ENCODE measurements at places on chromosomes 6 and 20.

- DNase-seq = no peak
Measured at GRCh38 chr6:135932651-135933050, 81.2 kb downstream of the PDE7B start.

DNA sequence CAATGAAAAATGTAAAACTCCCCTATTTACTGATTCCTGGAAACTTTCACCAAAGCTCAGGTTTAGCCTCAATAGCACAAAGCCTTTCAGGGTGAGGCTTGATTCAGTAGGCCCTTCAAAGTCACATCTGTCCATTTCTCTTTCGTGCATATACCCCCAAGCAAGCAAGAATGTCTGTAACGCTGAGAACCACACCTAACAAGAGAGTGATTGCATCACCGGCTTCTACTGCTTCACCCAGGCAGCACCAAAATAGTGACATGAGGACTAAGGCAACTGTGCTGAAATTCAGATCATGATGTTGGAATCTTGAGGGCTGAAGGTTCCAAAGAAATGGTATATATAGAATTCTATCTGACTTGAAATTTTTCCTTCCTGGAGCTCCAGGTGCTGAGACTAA is 26.1 kb downstream of the CGA start:
- no peak for DNase-seq

DNA sequence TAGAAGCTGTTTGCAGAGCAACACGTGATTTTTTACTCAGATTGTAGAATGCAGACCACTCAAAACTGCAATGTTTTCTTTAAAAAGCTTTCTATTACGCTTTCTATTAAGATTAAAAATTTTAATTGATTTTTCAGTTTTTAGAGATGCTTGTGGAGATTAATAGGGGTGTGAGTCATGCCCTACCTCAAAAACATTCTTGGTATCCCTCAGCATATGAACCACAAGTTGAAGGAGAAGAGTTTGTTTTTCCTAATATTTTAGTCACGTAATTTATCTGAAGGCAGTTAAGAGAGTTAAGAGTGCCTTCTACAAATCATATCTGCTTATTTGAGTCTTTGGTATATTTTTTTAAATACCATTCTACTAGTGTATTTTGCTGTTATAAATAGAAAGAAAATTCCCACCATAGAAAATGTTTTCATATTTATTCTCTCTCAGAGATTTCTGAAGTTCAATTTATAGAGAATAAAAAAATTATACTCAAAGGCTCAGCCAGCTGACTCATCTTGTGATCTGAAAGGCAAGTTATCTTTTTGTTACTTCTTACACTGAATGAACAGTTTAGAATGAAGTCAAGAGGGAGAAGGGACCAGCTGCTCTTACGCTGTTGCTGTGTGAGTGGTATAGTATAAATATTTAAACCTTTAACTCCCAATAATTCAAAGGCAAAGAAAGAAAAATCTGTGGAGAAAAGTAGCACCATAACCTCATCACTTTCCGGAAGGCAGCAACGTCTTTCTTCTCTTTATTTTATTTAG is 7.6 kb downstream of the RIPOR2 start:
- DNase-seq = no peak

DNA sequence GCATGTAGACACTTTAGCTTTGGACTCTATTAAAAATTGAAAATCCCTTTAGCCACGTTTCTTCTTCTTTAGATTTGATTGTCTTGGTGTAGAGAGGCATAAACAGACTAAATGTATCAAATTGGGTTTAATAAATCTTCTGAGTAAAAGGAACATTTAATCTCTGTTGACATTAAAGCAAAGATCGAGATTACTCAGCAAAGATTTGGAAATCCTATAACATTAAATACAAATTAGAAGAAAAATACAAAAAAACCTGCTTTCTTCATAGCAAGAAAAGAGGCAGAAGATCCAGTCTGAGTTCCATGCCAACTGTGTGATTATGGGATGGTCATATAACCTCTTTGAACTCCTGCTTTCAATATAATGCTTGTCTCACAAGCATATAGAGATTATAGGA is 172.3 kb downstream of the GJA1 start:
- no peak for DNase-seq

DNA sequence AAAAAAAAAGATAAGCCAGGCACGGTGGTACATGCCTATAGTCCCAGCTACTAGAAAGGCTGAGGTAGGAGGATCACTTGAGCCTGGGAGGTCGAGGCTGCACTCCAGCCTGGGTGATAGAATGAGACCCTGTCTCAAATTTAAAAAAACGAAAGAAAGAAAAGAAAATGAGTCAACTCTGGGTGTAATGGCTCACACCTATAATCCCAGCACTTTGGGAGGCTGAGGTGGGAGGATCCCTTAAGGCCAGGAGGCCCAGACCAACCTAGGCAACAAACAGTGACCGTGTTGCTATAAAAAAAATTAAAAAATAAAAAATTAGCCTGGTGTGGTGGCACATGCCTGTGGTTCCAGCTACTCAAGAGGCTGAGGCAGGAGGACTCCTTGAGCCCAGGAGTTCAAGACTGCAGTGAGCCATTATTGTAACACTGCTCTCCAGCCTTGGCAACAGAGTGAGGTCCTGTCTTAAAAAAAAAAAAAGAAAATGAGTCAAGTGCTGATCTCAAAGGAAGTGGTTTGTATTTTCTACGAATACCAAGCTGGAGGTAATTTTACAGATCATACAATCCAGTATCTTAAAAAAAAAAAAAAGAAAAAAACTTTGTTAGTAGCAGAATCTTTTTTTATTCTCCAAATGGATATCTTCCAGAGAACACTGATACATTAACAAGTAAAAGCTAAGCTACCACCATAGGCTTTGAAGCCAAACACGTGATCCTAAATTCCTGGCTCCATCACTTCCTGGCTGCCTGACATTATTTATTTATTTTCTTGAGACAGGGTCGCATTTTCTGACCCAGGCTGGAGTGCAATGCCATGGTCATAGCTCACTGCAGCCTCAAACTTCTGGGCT is 5.7 kb downstream of the COMMD7 start:
- no peak for DNase-seq

DNA sequence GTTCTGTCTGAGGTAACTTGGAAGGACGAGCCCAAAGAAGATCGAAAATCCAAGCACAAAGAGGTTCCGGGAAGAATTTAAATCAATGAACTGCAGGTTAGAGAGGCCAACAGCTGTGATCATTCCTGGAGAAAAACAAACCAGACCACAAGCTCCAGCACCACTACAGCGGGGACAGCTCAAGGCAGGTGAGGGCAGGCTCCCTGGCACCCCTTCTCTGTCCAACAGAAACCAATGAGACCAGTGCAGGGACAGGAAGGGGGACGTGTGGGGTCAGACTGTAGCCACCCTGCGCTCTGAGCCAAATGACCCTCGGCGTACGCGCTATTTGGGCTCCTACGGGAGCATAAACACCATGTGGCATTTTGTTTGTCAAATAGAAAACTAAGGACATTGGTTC is 139.3 kb downstream of the SLC23A2 start:
- no peak for DNase-seq

DNA sequence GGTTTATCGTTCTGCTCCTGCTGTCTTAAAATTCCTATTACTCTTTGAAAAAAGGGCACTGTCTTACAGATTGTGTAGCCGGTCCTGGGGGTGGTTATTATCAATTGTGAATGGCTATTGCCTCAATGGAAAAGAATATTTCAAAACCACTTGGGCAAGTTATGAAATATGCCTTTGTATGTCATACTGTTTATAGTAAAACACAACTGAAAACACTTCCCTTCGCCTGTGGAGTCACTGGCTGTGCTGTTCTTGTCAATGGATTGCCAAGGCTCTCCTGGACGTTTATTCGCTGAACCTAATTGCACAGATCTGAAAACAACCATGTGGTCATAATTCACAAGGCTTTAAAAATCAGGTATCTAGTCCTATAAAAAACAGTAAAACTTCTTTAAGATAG is 47.8 kb upstream of the TAGAP start:
- DNase-seq = no peak

GRCh38 chr20:53434662-53435061 is 159.0 kb downstream of the ZNF217 start:
- no peak for DNase-seq

DNA sequence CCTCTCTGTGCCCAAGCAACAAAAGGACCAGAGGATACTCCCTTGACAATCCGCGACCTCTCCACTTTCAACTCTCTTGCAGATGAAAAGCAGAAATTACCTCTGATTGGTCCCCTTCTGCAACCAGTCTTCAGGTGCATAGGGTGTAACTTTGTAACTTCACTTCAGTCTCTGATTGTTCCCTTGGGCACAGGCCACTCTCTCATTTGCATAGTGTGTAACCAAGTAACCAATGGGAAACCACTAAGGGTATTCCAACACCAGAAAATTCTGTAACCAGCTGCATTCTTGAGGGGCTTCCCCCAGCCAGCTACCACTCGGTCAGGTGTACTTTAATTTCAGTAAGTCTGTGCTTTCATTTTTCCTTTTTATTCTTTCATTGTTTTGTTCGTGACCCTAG is 4.4 kb upstream of the RAET1L start:
- no peak for DNase-seq

DNA sequence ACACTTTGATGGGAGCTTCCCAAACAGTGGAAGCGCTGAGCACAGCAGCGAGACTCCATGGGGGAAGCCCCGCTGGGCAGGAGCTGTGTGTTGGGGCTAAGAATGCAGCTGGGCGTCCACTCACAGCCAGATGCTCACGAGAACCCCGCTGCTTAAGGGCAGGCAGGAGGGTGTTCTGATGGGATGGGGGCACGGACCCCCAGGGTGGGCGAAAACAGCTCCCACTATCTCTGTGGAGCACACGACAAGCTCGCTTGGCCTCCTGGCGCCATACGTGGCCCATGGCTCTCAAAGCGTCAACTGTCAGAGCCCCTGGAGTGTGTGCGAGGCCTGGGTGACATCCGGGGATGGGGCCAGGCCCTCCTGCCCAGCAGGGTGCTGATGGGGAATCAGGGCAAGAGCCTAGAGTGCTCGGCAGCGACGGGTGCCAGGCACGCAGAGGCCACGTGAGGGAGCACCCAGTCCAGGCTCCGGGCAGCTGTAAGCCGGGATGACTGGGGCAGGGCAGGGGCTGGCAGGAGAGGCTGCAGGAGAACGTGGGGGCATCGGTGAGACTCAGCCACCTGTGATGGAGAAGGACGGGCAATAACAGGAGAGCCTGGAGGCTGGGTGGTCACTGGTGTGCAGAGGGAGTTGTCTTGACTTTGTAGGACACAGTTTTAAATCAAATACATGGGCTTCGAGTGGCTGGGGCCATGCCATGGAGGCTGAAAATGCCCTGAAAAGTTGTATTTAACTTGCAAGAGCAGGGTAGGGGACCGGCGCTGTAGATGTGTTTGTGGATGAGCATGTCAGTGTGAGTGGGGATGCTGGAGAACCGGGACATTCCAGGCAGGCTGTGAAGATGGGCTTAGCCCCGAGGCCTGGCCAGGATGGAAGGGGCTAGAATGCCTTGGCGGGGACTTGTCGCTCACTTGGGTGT is 27.3 kb downstream of the PYGB start:
- no peak for DNase-seq

GRCh38 chr20:38674092-38674764 is 50.1 kb upstream of the SLC32A1 start:
- DNase-seq = no peak

GRCh38 chr6:111898452-111898851 is 25.2 kb upstream of the FYN start:
- DNase-seq = no peak

GRCh38 chr6:30836957-30837356 is 47.4 kb upstream of the DDR1 start:
- DNase-seq = no peak

- DNase-seq = no peak
Measured at GRCh38 chr6:143696664-143697000, 18.9 kb downstream of the PHACTR2 start.

GRCh38 chr6:43226192-43226851 is 3.0 kb downstream of the DNPH1 start:
- DNase-seq = no peak

- no peak for DNase-seq
Measured at GRCh38 chr20:11153819-11154218, 480.0 kb upstream of the JAG1 start.

GRCh38 chr6:108966251-108966650 is 118.0 kb downstream of the ARMC2 start:
- DNase-seq = no peak

GRCh38 chr20:62056377-62056776 is 9.3 kb downstream of the TAF4 start:
- no peak for DNase-seq

DNA sequence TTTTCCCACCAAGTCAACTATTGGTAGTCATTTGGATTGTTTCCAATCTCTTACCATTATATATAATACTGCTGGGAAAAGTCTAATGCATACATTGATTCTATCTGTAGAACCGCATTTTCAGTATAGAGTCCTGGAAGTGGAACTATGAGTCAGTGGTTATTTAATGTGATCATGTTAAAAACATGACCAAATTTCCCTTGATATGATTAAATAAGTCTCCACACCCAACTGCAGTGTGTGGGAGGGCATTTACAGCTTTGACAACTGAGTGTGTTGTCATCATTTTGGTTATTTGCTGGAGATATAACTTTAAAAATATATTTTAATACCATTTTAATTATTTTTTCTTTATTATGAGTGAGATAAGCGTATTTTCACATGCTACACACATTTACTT is 1027.6 kb downstream of the EYS start:
- DNase-seq = no peak

- DNase-seq = no peak
Measured at GRCh38 chr6:113631666-113632065, 225.5 kb upstream of the MARCKS start.

DNA sequence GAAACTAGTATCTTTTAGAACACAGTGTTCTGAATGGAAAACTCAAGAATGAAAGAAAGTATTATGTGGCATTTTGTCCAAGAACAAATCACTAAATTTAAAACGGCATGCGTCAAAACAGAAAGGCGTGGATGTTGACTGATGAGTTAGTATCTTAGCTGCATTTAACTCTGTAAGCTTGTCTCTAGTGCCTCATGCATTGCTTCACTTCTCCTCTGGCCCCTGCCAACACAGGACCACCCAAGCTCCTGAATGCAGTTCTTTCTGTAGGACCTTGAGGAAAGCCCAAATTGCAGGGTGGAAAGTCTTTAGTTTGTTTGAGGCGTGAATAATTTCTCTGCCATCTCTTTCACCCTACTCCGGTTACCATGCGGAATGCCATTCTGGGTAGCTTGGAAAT is 632.2 kb downstream of the COL12A1 start:
- DNase-seq = no peak

GRCh38 chr6:15758631-15759215 is 95.9 kb upstream of the DTNBP1 start:
- no peak for DNase-seq
